ENCODE measurements at places on chromosomes 7 and 10. TPM values are rescaled to one million over a fixed set of nuclear protein-coding genes. Genes with fewer than 3 reads are reported as not detected.
A peak's percentile ranks its signal among the peaks of the same experiment; 100 is the strongest.

PRR15 gene
- total RNA-seq = 242 TPM

DOCK4 gene
- total RNA-seq = 14.5 TPM

H2BK1 gene
- total RNA-seq = not detected

- no peak for DNase-seq
Observed at GRCh38 chr10:108709927-108710722, 1213.2 kb downstream of the XPNPEP1 start.

DNA sequence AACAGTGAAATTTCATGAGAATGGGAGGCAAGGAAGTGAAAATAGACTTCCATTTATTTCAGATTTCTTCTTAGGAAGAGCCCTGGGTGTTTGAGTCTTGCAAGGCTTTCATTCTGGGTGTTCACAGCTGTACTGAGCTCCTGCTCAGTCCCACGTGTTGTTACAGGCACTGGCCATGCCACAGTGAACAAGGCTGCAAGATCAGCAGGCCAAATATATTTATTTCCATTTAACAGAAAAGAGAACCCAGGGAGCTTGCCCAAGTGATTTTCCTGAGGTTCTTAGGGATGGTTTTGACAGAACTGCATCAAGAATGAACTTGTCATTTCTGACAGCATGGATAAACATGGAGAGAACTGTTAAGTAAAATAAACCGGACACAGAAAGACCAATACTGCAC, 54.5 kb upstream of the CD36 start:
- no peak for DNase-seq

- no peak for DNase-seq
Observed at GRCh38 chr7:10688544-10688943, 285.1 kb upstream of the PHF14 start.

DNA sequence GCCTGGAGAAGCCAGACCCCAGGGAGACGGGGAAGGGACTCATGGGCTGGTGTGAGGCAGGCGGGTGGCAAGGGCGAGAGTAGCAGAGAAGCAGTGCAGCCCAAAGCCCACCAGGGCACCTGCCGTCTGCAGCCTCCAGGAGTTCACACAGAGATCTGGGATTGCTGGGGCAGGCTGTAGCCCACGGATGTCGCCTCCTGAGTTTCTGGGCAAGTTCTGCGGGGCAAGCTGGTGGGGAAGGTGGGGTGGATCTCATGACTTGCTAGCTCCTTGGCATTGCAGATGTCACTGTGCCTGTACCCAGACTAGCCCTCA, 6.0 kb downstream of the ADCK2 start:
- peak; percentile 36 for DNase-seq

GRCh38 chr7:4115442-4115841, 566.7 kb upstream of the FOXK1 start:
- DNase-seq = peak; percentile 9

- DNase-seq = no peak
Observed at GRCh38 chr7:101824440-101824839, 7.0 kb downstream of the CUX1 start.

DNA sequence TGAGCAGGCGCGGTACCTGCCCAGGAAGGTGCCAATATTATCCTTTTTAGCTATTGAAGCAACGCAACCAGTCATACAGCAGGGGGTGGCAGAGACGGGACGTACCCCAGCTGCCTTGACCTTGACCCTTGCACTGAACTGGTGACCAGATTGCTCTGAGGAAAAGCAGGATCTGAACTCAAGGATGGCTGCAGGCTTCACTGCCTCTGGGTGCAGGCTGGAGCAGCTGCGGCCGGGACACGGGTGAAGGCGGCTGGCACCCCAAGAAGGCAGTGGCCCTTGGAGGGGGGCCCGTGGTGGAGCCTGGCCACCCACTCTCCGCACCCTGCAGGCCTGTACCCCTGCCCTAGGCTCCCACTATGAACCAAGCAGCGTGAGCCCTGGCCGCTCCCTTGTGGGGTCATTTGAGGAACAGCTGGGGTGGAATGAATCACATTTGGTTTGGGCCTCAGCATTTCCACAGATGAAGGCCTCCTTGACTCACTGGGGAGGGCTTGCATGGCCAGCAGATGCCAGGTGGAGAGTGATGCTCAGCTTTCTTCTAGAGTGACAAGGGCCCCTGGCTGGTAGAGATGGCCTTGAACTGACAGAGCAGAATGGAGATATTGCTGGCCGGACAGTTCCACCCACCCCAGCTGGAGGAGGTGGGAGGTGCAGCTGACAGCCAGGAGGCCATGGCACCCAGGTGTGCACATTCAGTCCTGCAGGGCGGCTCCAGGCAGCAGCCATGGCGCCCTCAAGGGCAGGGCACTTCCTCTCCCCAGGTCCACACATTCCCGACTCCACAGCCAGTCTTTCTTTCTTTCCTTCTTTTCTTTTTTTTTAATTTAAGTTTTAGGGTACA, 218.7 kb downstream of the WDR37 start:
- no peak for DNase-seq

Measured in Peyer's patch (tissue), 4 donors.